Left ventricle myocardium inferior (tissue), 1 donor: ENCODE measurements at places on chromosomes 12 and 14. TPM values are rescaled to one million over a fixed set of nuclear protein-coding genes. Genes with fewer than 3 reads are reported as not detected.
A peak's percentile ranks its signal among the peaks of the same experiment; 100 is the strongest.

- H3K4me1 ChIP-seq: no peaks in the 10 kb centered on the region
- H3K27me3 ChIP-seq: no peaks in the 10 kb centered on the region
- H3K4me3 ChIP-seq: no peak overlapping the region
- H3K36me3 ChIP-seq: no peaks in the 10 kb centered on the region
Measured at GRCh38 chr12:66514581-66514980, 164.3 kb downstream of the GRIP1 start.

DNA sequence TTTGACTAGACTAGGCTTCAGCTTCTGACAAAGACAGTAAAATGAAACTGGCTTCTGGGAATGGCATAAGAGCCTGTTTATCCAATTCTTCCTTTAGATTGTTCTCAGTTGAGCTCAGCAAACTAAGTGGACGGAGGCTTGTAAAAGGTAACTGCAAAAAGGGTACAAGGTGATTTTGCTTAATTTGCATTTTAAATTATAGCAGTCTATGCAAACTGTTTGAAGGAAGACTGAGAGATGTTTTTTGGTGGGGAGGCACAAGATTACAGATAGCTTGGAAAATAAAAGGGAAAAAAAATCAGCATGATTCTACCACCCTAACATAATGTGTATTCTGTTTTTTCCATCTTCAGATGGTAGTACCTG is 5.0 kb downstream of the SUSD6 start:
- DNase-seq: no peak
- peaks cover 94% of the 10 kb centered on the region for H3K4me1 ChIP-seq
- H3K27me3 ChIP-seq: no peaks in the 10 kb centered on the region
- peak overlapping the region; percentile 99 for H3K27ac ChIP-seq
- H3K36me3 ChIP-seq: no peaks in the 10 kb centered on the region

GRCh38 chr14:50836515-50836914 is 5.6 kb upstream of the NIN start:
- peaks cover 16% of the 10 kb centered on the region for H3K27me3 ChIP-seq
- no peak for DNase-seq
- peaks cover 7% of the 10 kb centered on the region for H3K4me1 ChIP-seq
- H3K4me3 ChIP-seq: no peak overlapping the region
- H3K36me3 ChIP-seq: no peaks in the 10 kb centered on the region

DNA sequence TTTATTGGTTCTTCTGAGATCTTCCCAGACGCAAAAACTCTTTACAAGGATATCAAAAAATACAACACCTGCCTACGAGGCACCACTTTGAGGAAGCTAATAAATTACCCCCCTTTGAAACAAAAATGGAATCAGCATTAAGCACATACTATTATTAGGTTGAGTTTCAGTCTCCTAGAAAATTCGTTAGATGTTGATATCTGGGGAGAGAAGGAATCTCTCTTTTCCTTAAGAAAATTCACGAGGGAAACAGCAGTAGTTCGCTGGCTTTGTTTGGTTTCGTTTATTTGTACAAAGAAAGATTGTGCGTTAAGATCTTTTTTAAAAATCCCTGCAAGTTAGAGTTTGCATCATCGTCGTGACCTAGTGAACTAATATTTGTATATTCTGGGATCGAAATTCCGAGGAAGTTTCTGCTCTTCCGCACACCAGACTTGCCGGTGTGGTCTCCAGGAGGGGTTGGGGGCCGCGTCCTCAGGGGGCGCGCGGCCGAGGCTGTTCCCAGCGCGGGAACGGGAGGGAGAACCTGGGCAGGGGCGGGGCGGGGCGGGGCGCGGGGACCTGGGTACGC is 12.1 kb downstream of the NKX2-1 start:
- peaks cover 21% of the 10 kb centered on the region for H3K4me1 ChIP-seq
- no peaks in the 10 kb centered on the region for H3K36me3 ChIP-seq
- H3K27ac ChIP-seq: no peak overlapping the region
- DNase-seq: no peak
- H3K27me3 ChIP-seq: peaks cover 100% of the 10 kb centered on the region

- DNase-seq: no peak
- no peaks in the 10 kb centered on the region for H3K4me1 ChIP-seq
- peaks cover 8% of the 10 kb centered on the region for H3K27me3 ChIP-seq
- no peaks in the 10 kb centered on the region for H3K36me3 ChIP-seq
Measured at GRCh38 chr14:22721213-22721612, 45.3 kb upstream of the OXA1L start.

- no peak overlapping the region for H3K27ac ChIP-seq
- H3K27me3 ChIP-seq: peaks cover 6% of the 10 kb centered on the region
- DNase-seq: no peak
- H3K36me3 ChIP-seq: no peaks in the 10 kb centered on the region
- no peak overlapping the region for H3K4me3 ChIP-seq
- H3K4me1 ChIP-seq: no peaks in the 10 kb centered on the region
Measured at GRCh38 chr12:105502426-105502930, 172.0 kb downstream of the C12orf75 start.

- no peak overlapping the region for H3K27ac ChIP-seq
- no peaks in the 10 kb centered on the region for H3K4me1 ChIP-seq
- H3K36me3 ChIP-seq: no peaks in the 10 kb centered on the region
- no peak for DNase-seq
- no peaks in the 10 kb centered on the region for H3K27me3 ChIP-seq
Measured at GRCh38 chr12:99224237-99224636, 423.3 kb upstream of the GARIN6 start.

GRCh38 chr12:99498756-99499155 is 148.8 kb upstream of the GARIN6 start:
- no peak overlapping the region for H3K27ac ChIP-seq
- H3K4me3 ChIP-seq: no peak overlapping the region
- H3K27me3 ChIP-seq: no peaks in the 10 kb centered on the region
- DNase-seq: no peak
- H3K4me1 ChIP-seq: no peaks in the 10 kb centered on the region

GRCh38 chr14:66804141-66804540 is 296.2 kb downstream of the GPHN start:
- no peaks in the 10 kb centered on the region for H3K4me1 ChIP-seq
- no peak overlapping the region for H3K27ac ChIP-seq
- DNase-seq: no peak
- H3K36me3 ChIP-seq: no peaks in the 10 kb centered on the region
- no peak overlapping the region for H3K4me3 ChIP-seq

GRCh38 chr12:79444089-79444488 is 246.7 kb downstream of the PAWR start:
- H3K4me1 ChIP-seq: peaks cover 6% of the 10 kb centered on the region
- H3K27me3 ChIP-seq: no peaks in the 10 kb centered on the region
- no peak overlapping the region for H3K27ac ChIP-seq
- H3K36me3 ChIP-seq: no peaks in the 10 kb centered on the region
- DNase-seq: no peak

GRCh38 chr14:69317102-69317755 is 57.3 kb downstream of the GALNT16 start:
- H3K27ac ChIP-seq: peak overlapping the region; percentile 84
- peak; percentile 53 for DNase-seq
- no peak overlapping the region for H3K4me3 ChIP-seq
- peaks cover 5% of the 10 kb centered on the region for H3K36me3 ChIP-seq

DNA sequence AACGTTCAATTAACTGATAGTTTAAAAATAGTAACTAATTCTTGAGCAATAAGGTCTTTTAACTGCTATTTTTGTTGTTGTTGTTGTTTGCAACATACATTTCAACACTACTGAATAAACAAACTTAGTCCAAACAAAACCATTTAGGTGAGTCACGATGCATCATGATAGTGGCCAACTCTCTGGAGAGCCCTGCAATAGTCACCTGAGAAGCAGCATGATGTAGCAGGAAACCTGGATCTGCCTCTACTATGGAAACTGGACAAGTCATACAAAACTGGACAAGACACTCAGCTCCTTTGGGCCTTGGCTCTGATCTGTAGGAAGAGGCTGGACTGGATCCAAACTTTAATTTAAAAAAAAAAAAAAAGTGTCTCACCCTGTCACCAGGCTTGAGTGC is 117.3 kb downstream of the MED13L start:
- H3K27me3 ChIP-seq: no peaks in the 10 kb centered on the region
- no peak for DNase-seq
- H3K4me1 ChIP-seq: peaks cover 80% of the 10 kb centered on the region
- H3K36me3 ChIP-seq: no peaks in the 10 kb centered on the region
- H3K27ac ChIP-seq: no peak overlapping the region
- H3K4me3 ChIP-seq: no peak overlapping the region

- H3K4me1 ChIP-seq: peaks cover 100% of the 10 kb centered on the region
- peak; percentile 74 for DNase-seq
- H3K27ac ChIP-seq: peak overlapping the region; percentile 96
- H3K27me3 ChIP-seq: no peaks in the 10 kb centered on the region
- H3K4me3 ChIP-seq: peak overlapping the region; percentile 47
- H3K36me3 ChIP-seq: peaks cover 11% of the 10 kb centered on the region
Measured at GRCh38 chr12:120230326-120230973, 29.5 kb upstream of the RPLP0 start.

GRCh38 chr12:124457287-124458219 is 109.9 kb downstream of the NCOR2 start:
- H3K27ac ChIP-seq: peak overlapping the region; percentile 93
- H3K27me3 ChIP-seq: no peaks in the 10 kb centered on the region

DNA sequence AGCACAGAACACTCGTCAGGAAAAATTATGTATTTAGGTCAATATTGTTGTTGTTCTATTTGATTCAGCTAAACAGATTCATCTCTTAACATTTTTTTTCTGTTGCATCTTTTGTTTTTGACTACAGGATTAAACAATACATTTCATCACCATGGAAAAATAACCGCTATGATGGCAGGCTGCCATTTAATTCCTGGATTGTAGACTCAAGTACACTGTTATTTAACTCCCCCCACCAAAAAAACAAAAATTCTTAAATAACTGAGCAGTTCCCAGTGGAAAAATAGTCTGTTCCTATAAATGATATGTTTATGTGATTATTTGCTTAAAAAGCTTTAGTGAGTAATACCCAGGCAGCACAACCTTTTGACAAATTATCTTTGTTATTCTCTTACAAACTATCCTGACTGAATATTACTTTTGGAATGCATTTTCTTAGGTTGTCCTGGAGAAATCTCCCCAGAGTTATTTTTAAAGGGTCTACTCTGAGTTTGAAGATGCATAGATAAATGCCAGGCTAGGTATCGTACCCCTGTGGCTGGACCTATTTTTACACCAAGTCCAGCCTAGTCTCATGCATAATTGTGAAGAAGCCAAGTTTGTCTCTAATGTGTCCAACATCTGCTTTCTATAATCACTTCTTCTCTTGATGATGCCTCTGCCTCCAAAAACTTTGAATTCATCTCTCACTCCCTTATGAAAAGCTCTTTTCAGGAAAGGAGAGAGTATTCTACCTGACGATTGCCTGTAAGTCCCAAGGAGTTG is 3.7 kb downstream of the KERA start:
- H3K4me1 ChIP-seq: peaks cover 7% of the 10 kb centered on the region
- no peak for DNase-seq
- H3K4me3 ChIP-seq: no peak overlapping the region
- H3K27ac ChIP-seq: no peak overlapping the region
- no peaks in the 10 kb centered on the region for H3K27me3 ChIP-seq
- no peaks in the 10 kb centered on the region for H3K36me3 ChIP-seq

DNA sequence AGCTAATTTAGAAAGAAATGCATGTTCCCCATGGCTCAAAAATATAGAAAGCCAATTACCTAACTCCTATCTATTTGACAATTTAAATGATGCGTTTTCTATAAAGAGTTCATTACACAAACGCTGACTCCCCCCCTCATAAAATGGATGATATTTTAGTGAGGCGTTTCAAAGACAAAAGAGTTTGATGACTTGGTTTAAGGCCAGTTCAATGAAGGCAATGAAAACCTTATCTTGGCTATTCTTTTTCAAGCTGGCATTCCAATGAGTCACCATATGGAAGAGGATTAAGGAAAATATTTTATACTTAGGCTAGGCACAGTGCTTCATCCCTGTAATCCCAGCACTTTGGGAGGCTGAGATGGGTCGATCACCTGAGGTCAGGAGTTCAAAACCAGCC is 62.7 kb downstream of the HMGA2 start:
- H3K27ac ChIP-seq: no peak overlapping the region
- peaks cover 19% of the 10 kb centered on the region for H3K4me1 ChIP-seq
- no peaks in the 10 kb centered on the region for H3K36me3 ChIP-seq
- DNase-seq: no peak

GRCh38 chr14:72308967-72309485 is 376.8 kb downstream of the RGS6 start:
- H3K4me1 ChIP-seq: peaks cover 15% of the 10 kb centered on the region
- no peaks in the 10 kb centered on the region for H3K36me3 ChIP-seq
- no peak for DNase-seq
- H3K27ac ChIP-seq: no peak overlapping the region

DNA sequence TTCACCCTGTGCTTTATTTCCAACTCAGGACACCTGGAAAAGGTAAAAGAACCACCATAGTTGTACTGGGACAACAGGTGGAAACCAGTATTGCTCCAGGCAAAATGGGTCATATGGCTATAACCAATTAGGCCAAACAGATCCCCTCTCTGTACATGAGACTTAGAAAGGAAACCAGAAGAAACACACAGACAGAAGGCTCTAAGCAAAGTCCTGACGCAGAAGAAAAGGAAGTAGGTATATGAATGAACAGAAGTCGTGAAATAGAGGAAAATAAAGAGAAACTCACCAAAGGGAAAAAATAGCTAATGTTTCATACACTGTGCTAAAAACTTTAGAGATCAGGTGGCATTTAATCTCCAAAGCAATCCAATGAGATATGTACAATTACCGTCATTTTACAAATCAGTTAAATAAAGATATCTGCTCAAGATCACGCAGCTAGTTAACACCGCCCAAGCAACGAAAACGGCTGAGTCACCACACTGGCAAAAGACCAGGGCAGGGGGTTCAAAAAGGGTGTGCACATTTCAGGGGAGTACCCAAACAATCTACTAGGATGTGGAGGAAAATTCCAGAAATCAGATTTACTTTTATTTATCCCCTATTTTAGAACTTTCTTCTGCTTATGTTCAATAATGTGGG is 82.3 kb downstream of the ITPR2 start:
- H3K4me1 ChIP-seq: no peaks in the 10 kb centered on the region
- no peak overlapping the region for H3K4me3 ChIP-seq
- H3K36me3 ChIP-seq: no peaks in the 10 kb centered on the region
- H3K27ac ChIP-seq: no peak overlapping the region

DNA sequence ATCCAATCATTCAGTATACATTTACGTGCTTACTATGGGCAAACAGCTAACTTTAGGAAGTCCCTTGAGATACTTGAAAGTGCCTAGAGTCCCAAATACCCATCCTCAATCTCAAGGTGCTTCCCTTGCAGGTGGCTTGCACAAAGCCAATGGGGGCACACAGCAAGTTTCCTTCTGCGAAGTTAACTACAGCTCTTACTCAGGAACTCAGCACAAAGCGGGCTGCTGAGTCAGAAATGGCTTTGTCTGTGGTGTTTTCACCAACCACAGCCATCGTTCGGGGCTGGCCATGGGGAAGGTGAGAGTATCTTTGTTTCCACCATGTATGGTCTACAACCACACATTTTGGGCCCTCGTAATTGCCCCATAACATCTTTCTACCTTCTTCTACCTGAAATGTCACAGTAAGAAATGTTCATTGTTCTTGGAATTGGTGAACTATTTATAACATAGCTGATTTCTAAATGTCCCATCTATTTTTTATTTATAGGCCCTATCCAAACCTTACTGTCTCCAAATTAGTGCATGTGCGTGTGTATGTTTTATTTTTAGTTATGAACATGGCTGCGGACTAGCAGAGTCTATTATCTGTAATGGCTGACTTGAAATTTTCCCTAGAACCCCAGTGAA is 13.9 kb downstream of the MFAP5 start:
- no peaks in the 10 kb centered on the region for H3K36me3 ChIP-seq
- no peak for DNase-seq
- no peaks in the 10 kb centered on the region for H3K27me3 ChIP-seq
- no peaks in the 10 kb centered on the region for H3K4me1 ChIP-seq
- H3K27ac ChIP-seq: no peak overlapping the region

The OAS2 gene
- total RNA-seq: 4.8 TPM

The IGF1 gene
- 5.8 TPM for total RNA-seq

The BRI3BP gene
- 4.3 TPM for total RNA-seq

The DLGAP5 gene
- 0.14 TPM for total RNA-seq

The SIX1 gene
- not detected for total RNA-seq

The CLEC6A gene
- total RNA-seq: not detected

The KLRG1 gene
- total RNA-seq: 6.9 TPM

The LGR5 gene
- not detected for total RNA-seq

The KRT6B gene
- not detected for total RNA-seq

The ITGA7 gene
- 520 TPM for total RNA-seq

The ADAMTS20 gene
- total RNA-seq: not detected
